ENCODE measurements at places on chromosomes 11 and 22. TPM values are rescaled to one million over a fixed set of nuclear protein-coding genes. Genes with fewer than 3 reads are reported as not detected.

GRCh38 chr22:27213766-27214581 is 556.6 kb downstream of the MIAT start:
- DNase-seq: no peak

- DNase-seq: no peak
Measured at GRCh38 chr22:17876306-17876831, 102.1 kb upstream of the BID start.

Gene IL18
- 6.8 TPM for total RNA-seq

DNA sequence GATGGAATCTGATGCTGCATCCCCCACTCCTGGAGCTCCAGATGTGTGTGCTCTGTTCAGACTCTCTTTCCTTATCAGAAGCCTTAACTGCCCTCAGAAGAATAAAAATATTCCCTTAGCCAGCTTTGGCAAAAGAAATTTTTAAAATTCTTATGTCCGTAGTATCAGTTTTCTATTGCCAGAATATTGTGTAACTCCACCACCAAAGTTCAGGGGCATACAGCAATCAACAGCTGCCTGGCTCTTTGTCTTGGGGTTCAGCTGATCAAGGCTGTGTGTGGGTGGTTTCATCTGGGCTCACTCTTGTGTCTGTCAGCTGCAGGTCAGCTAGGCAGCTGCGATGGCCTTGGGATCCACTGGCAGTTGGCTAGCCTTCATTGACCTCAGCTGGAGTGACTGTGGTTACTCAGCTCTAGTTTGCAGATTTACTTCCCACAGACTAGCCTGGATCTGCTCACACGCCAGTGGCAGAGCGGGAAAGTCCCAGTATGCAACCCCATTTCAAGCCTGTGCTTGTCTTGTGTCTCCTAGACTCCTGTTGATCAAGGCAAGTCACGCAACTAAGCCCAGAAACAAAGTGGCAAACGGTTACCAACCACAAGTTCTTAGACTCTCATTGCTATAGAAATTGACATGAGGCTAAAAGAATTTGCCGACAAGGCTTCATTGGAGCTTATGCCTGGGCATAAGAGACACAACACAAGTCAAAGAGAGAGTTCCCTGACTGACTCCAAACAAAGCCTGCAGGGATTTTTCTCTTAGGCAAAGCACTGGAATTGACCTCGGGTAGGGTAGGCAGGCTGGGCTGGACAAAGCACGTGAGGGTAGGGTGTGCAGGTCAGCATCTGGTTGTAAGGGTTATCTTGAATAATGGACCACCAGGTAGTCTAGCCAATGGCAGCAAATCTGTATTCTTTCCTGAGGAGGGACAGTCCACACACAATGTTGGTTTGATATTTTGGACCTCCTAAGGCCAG is 7.5 kb downstream of the TMEM138 start:
- DNase-seq: no peak

Gene CBX7
- total RNA-seq: 251 TPM

Gene NLRP6
- not detected for total RNA-seq

Gene KIRREL3
- total RNA-seq: 2.2 TPM

Gene SLC22A25
- not detected for total RNA-seq

GRCh38 chr11:110763249-110764011 is 51.2 kb upstream of the ARHGAP20 start:
- no peak for DNase-seq

- DNase-seq: no peak
Measured at GRCh38 chr11:95977534-95978174, 53.7 kb upstream of the MTMR2 start.

Gene TMEM151A
- total RNA-seq: 0.42 TPM

DNA sequence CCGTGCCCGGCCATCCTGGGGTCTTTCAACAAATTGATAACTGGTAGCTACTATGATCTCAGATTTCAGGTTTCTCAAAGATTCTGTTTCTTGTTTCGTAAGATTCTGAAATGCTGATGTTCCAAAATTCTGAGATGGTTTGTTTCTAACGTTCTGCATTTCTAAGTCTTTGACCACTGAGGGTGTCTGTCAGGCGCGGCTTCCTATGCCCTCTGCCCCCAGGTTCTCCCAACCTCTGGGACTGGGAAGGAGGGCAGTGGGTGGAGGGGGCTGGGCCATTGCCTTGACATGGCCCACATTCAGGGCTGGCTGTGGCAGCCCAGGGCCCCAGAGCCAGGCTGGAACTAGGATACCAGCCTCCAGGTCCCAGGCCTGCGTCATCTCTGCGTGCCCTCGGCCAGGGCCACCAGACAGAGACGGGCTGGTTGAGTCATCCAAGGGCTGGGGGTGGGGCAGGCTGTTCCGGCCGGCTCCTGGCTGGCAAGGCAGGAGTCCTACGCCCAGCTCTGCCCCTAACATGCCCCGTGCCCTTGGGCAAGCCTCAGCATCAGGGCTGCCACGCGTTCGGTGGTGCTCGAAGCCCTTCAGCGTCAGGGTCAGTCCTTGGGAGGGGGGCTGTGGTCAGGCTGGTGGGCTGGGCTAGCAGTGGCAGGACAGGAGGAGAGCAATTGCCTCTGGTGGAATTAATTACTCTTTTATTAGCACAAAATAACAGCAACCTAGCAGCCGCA is 5.2 kb downstream of the TMEM134 start:
- no peak for DNase-seq
